ENCODE measurements at places on chromosomes 12 and 14.

DNA sequence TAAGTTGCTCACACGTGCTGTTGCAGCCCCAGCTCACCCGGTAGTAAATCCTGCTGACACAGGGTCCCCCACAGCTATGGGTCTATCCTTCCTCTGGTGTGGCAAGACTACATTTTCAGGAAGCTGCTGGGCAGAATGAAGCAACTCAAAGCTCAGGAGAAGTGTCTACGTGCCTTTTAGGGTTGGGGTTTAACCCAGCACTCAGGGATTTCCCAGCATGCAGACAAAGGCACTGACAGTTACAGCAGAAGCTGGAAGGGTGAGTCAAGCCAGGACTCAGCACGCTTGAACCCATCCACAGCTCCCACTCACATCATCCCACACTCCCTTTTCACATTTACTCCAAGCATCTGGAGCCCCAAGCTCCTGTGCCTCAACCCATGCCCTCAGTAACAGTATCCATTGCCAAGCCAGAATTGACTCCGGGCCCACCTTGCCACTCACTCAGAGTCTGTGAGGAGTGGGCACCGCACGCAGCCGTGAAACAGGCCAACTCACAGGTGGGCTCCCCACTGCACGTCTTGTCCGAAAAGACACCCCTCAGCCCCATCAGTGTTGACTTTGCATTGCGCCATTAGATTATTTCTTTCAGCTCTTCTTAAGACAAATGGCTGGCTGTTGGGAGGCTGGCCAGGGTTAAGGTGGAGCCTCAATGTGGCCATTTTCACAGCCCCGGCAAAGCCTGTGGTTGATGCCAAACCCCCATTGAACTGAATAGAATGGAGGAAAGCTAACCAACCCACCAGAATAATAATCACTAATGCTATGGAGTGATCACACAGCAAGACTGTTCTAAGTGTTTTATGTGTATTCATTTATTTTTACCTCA lies 59.6 kb downstream of the ZFP36L1 start:
- DNase-seq, result no peak

- DNase-seq, result no peak
Measured at GRCh38 chr12:108271951-108272872, 66.9 kb downstream of the CMKLR1 start.

DNA sequence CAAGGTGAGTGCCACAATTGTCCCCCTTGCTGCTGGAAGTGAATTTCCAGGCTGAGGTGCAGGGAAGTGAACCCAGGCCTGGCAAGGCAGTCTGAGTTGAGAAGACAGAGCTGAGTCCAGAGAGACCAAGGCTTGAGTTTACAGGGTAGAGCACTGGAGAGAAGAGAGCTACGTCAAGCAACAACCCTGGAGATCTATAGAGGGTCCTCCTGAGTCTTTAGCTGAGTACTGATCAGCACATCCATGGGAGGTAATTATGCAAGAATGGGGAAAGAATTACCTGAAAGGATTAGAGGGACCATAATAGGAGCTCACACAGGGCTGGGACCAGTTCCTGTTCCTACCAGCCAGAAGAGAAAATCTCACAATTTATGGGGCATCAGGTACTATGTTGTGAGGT lies 190.7 kb downstream of the NEDD1 start:
- no peak for DNase-seq

DNA sequence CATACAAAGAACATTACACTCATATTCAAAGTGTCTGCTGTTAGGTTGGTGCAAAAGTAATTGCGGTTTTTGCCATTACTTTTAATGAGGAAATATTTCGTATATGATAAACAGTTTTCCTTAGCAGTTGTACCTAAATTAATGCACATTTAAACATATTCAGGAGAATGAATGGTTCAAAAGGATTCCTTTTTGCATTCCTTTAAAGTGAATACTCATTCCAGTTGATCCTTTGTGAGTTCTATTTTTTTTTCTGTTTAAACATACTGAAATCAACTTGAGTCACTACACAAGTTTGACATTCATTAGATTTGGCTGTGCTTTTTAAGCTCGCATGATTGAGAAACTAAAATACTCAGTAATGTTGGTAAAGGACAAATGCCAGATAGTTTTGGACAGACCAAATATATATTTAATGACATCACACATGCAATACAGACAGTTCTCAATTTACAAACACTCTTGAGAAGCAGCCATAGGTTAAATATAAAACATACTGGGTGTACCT lies 13.8 kb upstream of the SLC38A2 start:
- no peak for DNase-seq

DNA sequence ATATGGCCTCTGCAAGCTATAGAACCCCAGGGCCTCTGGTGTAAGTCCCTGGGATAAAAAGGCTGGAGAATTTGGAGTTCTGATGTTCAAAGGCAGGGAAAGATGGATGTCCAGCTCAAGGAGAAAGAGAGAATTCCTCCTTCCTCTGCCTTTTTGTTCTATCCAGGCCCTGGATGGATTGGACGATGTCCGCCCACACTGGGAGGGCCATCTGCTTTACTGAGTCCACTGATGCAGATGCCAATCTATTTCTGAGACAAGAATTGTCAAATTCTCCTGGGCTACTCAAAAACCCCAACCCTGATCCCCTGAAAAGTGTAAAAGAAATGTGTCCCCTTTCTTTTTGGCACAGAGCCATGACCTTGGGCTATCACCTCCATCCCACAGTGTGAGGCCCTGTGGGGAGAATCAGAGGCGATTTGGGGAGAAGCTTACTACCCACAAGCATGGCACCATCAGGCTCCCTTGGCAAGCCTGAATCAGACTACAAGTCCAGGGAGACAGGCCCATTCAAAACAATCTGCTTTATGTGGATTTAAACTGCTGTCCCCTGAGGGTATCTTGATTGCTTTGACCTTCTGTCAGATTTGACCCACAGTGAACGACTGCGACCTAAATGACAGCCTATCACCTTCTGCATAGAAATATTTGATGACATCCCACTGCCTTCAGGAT lies 334.0 kb downstream of the NUAK1 start:
- DNase-seq, result no peak

- DNase-seq, result no peak
Measured at GRCh38 chr12:88577537-88577936, 2.7 kb downstream of the KITLG start.

- no peak for DNase-seq
Measured at GRCh38 chr12:117144599-117144998, 45.4 kb upstream of the TESC start.

DNA sequence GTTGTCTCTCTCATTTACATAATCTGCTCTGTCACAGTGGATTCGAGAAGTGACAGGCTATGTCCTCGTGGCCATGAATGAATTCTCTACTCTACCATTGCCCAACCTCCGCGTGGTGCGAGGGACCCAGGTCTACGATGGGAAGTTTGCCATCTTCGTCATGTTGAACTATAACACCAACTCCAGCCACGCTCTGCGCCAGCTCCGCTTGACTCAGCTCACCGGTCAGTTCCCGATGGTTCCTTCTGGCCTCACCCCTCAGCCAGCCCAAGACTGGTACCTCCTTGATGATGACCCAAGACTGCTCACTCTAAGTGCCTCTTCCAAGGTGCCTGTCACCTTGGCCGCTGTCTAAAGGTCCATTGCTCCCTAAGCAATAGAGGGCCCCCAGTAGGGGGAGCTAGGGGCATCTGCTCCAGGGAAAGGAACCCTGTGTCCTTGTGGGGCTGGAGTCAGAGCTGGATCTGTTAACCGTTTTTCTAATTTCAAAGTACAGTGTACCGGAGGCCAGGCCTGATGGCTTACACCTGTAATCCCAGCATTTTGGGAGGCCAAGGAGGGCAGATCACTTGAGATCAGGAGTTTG lies 5.1 kb downstream of the ERBB3 start:
- no peak for DNase-seq

DNA sequence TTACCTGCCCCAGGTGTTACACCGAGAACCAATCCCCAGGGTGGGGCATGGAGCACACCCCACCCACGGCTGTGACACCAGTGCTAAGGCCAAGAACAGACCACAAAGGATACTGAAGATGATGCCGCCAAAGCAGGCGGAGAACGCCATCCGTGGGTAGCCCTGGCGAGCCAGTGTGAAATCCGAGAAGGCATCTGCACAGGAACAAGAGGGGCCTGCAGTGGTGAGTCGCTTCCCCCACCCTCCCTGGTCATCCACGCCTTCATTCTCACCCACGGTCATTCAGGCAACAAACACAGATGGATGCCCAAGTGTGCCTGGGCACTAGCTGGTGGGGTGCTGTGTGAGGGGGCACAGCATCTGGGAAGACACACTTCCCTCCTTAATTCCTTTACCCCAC lies 28.5 kb downstream of the SLC8B1 start:
- no peak for DNase-seq

- DNase-seq, result no peak
Measured at GRCh38 chr12:92955997-92956663, 27.0 kb upstream of the EEA1 start.

- no peak for DNase-seq
Measured at GRCh38 chr12:47783024-47783755, 10.2 kb downstream of the SLC48A1 start.

DNA sequence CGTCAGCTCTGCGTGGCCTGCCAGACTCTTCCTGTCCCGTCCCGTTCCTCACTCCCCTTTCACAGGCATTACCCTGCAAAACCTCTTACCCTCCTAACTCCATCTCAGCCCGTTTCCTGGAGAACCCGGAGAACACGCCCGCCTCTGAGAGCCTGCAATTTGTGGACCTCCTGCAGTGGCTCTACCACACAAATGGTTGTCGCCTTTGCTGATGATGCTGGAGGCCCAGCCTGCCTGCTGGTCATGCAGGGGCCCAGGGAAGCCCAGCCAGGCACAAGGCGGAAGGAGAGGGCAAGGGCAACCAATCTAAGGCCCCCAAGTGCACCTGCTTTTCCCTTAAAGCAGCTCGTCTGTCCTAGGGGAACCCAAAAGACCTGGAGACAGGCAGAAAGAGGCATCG lies 22.5 kb downstream of the RFLNA start:
- DNase-seq, result no peak

DNA sequence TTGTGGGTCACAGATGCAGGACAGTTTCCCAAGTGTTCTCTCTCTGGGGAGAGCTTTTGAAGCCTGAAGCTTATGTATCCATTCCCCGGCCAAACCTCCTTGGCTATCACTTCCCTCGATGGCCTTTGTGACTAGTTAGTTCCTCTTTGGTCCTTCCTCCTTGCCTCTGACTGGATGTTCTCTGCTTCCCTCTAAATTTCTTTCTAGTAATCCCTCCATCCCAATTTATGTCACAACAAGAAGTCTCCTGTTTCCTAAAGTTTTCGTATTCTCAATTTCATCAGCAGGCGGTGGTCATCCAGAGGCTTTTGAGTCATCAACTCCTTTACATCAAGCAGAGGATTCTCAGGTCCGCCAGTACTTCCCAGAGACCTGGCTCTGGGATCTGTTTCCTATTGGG lies 27.5 kb downstream of the A2ML1 start:
- DNase-seq, result no peak

DNA sequence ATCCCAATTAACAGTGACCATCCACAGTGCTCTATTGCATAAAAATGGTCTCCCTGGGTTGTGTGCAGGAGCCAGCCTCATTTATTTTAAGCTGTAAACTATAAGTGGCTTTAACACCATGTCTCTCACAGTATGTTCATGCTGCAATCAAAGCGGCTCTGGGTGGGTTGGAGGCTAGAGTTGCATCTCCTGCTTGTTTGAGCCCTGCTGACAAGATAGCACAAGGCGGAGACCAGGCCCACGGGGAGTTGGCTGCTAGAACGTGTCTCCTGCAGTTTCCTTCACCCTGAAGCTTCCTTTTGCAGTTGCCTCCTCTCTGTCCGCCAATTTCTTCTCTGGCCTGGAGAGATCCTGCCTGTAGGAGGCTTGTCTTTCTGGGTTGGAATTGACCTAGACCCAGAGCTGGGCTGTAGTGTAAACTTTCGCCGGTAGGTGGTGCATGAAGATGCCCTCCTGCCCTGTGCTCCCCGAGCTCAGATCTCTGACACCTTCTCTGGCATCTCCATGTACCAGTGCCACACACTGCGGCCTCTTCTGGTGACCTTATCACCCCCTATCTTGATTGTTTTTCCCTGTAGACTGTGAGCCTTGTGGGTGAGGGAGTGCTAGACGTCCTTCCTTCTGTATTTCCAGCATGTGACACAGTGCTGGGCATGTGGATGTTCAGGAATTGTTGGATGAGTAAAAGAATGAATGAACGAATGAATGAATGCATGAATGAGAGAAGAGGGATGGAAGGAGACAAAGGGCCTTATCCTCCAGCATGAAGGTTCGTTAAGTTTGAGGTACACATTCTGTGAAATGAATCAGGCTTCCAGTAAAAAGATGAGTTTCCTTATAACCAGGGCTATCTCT lies 10.4 kb downstream of the OTUB2 start:
- peak; percentile 66 for DNase-seq

DNA sequence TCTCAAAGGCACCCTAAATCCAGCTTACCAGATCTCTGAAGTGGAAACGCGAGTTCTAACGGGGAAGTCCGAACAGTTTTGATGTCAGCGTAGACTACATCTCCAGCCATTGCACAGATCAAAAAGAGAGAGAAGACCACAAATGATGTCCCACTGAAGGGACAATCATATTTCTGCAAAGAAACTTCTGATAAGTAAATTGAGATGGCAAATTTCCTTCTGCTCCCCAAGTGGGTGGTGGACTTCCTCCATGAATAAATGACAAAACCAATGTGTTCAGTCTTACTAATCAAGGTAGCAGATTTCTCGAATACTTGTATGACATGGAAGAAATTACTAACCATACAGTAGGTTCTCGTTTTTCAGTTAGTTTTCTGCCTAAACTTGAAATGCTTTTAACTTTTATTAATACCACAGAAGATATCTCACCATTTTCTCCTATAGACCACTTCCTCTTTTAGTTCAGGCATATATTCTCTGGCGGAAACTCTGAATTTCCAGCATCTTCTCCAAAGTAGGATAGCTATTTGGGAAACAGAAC lies at the start of gene CLECL1:
CLECL1 (minus strand) TSS at position 177 of the 541 bp plus-strand sequence.
- no peak for DNase-seq

GRCh38 chr14:70919774-70920173 lies 12.5 kb downstream of the PCNX1 start:
- DNase-seq, result no peak

Data from activated T-cell treated with anti-CD3 and anti-CD28 coated beads for 1 hour (primary cell).